ENCODE measurements at places on chromosomes 5 and 9.

DNA sequence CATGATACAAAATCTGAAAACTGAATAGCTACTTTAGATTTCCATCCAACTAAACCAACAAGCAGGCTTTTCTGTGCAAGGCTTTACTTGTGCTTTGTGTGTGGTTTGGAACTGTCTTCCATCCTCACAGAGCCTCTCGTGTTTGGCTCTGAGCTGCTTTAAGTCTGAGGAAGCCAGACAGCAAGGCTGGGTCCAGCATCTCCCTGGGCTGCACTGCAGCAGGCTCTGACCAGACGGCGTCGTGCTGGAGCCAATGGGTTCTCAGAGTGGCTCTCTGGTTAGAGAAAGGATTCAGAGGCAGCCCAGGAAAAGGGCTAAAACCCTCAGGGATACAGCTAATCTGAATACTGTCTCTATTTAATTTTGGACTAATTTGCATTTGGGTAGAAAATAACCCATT lies 207.9 kb upstream of the EFNA5 start:
- DNase-seq = no peak

DNA sequence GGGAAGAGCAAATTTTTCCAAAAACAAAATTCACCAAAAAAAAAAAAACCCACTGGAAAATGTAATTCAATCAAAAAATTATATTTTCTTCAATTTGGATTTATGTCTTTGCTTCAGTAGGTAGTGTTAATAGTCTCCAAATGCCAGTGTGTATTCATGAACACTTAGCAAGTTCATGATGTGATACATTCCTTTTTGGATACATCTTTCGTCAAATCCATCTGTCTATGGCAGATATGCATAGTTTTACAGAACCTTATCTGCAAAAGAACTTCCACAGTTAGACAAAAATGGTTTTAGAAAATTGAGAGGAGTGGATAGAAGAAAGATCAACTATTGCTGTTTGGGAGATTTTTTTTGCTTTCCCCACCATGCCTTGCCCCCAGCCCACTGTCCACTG lies 214.6 kb downstream of the DEPDC1B start:
- no peak for DNase-seq

DNA sequence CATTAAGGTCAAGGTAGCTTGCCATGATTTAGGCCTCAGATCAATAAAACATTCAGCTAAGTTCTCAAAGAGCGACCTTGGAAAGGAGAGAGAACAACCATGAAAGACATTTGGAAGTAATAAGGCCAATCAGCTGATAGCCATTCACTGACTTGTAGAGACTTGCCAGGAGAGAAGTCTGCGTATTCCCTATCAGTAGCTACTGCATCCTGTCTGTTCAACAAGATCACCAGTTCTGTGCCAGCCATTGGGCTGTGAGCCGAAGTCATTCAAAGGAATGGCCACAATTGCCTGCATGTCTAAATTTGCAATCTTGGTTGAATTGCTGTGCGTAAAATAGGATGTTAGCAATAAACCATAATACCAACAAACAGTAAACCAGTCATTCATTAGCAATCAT lies 219.8 kb downstream of the FBXL7 start:
- DNase-seq = no peak

DNA sequence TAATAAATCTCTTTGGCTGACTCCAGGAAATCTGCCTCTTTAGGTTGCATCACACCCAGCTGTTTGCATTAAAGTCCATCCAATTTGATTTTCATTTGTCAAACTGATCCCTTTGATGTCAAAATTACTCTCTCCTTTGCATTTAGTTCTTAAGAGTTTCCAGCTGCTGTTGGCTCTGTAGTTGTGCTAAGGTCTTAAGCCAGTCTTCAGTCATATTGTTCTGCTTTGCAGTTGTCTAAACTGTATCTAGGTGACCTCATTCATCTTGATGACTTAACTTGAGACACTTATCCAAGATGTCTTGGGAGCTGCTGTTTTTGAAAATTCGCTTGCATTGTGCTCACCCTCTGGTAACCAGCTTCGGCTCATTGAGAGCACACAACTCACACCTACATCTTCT lies 386.9 kb upstream of the TLE4 start:
- DNase-seq = no peak

GRCh38 chr5:180053061-180053602 lies 18.4 kb downstream of the RNF130 start:
- DNase-seq = no peak

DNA sequence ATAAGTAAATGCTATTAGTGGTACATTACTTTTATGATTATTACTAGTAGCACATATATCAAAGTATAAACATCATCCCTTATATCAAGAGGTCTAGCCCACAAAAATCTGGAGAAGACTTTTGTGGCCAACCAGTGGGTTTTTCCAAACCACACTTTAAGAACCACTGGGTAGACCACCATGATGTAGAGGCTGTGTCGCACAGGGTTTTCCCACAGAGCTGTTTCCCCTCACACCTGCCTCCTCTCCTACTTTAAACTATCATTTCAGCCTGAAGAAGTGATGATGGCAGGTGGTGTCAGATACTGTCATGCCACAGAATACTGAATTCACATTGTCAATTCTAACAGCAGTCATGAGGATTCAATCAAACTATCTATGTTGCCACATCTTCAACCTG lies 109.2 kb downstream of the FBXW11 start:
- DNase-seq = no peak

DNA sequence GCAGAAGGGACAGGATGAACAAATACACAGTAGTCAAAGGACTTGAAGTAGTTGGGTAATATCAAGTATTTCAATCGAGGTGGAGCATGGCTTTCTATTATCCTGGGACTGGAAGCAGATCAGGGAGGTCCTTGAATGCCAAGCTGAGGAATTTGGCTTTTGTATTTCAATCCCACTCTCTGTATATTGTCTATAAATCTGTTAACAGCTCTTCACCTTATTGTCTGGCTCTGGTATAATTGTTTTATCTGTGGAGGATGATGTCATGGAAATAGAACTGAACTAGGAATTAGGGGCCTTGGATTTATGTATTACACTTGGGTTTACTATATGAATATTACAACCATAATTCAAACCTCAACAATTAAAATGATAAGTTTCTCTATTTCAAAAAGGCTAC lies 6.3 kb upstream of the ADAMTSL1 start:
- DNase-seq = no peak

GRCh38 chr5:35198075-35198474 lies 32.2 kb downstream of the PRLR start:
- no peak for DNase-seq

DNA sequence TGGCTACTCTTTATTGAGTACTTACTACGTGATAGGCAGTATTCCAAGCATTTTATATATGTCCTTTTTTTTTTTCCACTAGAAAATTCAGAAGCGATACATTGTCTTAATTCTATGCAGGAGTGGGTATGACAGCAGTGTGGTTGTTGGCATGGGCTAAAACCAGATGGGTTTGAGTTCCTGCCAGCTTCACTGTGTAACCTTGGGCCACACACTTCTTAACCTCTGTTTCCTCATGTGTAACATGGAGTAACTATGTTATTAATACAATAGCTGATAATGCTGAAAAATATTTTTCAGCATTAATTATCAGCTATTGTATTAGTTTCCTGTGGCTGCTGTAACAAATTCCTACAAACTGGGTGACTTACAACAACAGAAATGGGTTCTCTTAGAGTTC lies 12.0 kb downstream of the SNX18 start:
- DNase-seq = no peak

GRCh38 chr5:36728697-36729543 lies 122.5 kb downstream of the SLC1A3 start:
- DNase-seq = no peak

DNA sequence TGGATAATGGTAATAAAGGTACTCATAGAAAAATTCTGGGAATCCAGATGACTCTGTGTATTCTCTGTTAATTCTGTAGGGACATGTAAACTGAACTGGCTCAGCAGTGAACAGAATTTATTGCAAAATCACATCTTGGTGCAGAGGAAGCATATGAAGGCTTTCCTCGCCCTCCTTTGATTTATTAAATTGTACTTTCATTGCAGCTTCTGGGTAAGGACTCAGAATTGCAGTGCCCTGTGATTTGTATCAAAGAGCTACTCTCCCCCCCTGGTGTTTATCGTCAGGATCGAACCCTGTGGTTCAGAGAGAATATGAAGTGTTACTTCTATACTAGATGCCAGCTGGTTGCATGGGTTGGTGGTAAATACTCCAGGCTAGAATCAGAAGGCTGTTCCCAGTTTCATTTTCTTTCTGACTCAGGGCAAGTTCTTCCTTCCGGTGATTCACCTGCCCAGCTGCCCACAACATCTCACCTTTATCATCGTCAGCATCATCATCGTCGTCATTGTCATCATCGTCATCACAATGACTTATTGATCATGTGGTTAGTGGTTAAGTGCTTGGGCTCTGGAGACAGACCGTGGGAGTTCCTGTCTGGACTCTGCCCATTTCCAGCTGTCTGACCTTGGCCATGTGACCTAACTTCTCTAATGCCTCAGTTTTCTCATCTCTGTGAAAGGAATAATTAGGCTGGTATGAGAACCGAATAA lies 238.8 kb downstream of the ARHGAP26 start:
- DNase-seq = peak; percentile 35

DNA sequence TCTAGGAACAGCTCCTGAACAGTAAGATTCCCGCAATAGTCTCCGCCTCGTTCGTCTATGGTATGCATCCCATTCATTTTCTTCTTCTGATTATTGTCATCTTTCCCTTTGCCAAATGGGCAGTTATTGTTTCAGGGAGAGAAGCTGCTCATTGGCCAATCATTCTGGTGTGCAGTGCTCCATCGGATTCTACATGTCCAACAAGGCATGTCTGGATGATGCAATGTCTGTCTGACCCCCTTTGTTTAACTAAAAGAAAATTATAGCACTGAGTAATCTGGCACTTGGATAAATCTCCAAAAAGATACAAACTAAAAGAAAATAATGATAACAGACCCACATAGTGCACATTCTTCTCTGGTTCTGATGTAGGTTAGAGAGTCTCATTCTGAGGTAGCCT lies 515.6 kb upstream of the DMAC1 start:
- DNase-seq = no peak

- no peak for DNase-seq
These were observed 43.8 kb downstream of the WHRN start for GRCh38 chr9:114461468-114461867.

- no peak for DNase-seq
These were observed 168.9 kb downstream of the MAPKAP1 start for GRCh38 chr9:125538092-125538473.

DNA sequence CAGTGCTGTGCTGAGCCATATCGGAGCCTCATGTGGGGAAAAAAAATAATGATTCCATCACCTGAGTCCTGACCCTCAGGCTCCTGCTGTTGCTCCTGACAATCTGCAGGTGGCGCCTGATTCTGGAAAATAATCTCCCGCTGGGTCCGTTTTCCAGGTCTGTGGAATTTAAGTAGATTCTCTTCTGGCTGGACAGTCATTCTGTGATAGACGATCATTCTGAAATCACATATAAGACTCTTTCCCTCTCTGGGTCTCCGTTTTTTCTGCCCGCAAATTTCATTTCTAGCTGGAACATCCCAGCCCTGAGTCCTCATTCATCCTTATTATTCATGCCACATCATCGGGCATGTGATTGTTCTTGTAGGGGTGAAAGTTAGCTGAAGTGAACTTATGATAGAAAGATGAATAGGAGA lies 22.1 kb upstream of the STXBP1 start:
- DNase-seq = no peak

DNA sequence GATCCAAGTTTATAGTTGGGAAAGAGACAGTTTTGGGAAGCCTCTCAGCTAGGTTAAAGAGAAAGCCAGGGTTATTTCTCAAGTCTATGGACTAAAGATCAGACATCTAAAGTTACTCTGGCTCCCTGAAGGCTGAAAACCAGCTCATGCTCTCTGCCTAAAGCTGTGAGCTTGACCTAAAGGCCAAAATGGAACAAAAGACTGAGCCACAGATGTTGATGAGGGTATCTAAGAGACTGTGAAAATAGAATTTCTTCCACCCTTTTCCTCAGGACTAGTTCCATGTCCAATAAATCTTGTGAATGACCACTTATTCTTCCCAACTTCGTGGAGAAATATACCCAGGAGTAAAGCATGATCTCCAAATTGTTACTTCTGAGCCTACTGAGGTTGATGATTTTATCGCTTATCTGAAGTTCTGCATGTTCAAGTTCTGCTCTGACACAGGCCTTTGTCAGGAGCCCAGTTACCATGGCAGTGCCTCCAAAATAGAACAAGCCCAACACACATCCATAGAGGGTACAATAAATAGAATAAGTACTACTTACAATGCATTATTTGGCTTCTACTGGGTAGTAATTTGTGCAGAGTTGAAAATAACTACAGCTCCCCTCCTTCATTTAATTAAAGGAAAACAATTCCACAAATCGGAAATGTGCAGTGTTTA lies 373.6 kb downstream of the NTRK2 start:
- no peak for DNase-seq

Data from activated CD8-positive, alpha-beta memory T cell treated with anti-CD3 and anti-CD28 coated beads for 1 hour (primary cell).